ENCODE measurements at places on chromosomes 1 and 21.
A peak's percentile ranks its signal among the peaks of the same experiment; 100 is the strongest.

- no peak for DNase-seq
These were observed 51.6 kb downstream of the ARHGEF16 start for GRCh38 chr1:3506041-3506440.

GRCh38 chr1:42518908-42519307, 55.8 kb downstream of the CCDC30 start:
- DNase-seq = no peak

GRCh38 chr21:37800057-37800455, 116.2 kb downstream of the KCNJ6 start:
- no peak for DNase-seq

GRCh38 chr1:194081444-194081843, 895.0 kb upstream of the B3GALT2 start:
- DNase-seq = no peak

DNA sequence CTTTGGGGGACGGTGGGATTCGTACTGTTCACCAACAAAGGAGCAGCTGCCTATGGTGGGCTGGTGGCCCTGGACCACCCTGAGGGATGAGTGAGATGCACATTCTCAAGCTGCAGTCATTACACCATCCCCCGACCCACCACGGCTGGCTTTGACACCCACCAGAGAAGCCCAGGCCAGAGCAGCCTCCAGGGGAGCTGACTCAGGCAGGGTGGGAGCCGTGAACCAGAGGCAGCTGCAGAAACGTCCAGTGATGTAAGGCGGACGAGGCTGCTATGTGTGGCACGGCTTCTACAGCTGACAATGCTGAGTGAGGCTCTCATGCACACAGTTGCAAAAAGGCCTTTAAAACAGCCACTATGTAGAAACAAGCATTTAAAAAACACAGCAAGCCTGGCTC, 40.1 kb downstream of the CHAF1B start:
- no peak for DNase-seq

GRCh38 chr1:33660244-33660643, 187.8 kb downstream of the ZSCAN20 start:
- DNase-seq = no peak

DNA sequence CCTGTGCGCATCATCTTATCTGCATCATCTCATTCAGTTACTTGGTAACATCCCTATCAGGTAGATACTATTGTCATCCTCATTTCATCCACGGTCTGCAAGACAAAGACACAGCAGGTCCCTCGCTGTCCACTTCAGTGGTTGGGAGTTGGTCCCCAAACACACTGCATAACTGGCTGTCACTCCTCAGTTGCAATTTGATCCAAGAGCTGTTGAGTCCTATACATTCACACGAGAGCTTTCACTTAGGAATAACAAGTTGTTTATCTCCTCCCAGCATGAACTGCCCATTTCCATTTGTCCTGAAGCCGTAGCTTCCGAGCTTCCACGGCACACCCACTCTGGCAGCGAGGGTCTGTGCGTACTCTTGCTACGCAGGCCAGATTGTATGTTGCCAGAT, 472.0 kb downstream of the CAMTA1 start:
- DNase-seq = peak; percentile 36

DNA sequence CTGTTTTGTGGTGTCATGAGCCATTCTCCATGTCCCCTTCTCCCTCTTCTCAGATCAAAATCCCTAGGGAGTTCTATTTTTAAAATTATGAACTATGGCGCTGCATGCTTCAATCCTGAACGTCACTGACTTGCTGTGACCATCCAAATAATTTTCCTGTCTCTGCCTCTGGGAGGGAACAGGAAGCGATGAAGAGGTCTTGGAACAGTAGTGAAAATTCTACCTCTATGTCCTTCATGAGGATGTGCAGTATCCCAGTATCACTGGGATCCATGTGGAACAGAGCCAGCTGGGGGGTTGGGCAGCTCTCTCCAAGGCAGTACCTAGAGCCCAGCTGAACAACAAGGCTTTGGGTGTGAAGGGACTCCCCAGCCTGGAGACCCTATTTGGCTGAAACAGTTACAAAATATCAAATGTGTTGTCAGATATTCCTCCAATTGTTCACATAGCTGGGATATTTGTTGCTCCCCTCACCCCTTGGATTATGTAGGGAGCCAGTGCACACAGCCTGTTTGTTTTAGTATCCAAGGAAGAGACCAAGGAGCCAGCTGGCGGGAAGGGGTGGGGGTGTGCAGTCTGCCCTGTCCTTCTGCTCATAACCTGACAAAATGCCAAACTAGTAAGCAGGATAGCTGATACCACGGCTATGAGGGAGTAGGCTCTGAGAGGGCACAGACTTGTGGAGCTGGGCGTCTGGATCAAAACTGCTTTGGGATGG, 7.6 kb downstream of the DCLRE1B start:
- DNase-seq = no peak

DNA sequence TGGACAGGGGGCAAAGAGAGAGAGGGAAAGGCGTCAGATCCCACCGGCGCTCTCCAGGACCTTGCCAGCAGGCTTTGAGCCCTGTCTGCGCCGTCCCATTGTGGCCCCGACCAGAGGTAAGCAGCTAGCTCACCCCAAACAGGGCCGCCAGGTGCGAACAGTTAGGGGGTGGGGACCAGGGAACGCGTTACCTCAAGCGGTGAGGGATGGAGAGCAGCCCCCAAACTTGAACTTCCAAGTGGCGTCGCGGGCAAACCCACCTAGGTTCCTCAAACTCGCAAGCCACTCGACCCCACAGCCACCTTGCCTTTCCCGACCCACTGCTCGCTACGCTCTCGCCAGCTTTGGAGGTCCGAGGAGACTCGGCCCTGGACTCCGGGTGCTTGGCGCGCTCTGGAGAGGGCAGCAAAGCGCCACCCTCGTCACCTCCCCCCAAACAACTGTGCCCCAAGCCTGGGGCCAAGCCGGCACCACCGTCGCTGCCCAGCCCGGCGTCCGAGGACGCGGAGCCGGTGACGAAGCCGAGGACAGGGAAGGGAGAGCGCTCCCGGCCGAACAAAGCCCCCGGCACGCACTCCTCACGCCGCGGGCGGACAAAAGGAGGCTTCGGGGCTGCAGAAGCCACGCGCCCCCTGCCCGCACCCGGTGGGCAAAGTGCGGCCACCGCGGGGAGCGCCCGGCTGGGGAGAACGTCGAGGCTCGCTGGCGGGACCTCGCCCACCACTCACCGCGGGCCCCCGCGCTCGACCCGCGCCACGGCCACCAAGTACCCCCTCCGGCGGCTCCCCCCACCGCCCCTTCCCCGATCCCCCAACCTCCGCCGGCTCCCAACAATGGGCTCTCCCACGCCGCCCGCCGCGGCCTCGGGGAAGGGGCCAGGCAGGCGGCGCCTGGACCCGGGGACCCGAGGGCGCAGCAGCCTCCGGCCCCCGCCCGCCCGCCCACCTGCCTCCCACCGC, 976 bp downstream of the SSBP3 start:
- no peak for DNase-seq

- DNase-seq = no peak
These were observed 1.3 kb downstream of the TRIM67 start for GRCh38 chr1:231162970-231163829.

GRCh38 chr1:242890192-242890741, 364.8 kb downstream of the CEP170 start:
- DNase-seq = no peak

- DNase-seq = no peak
These were observed 155.3 kb downstream of the DISC1 start for GRCh38 chr1:231781892-231782291.

DNA sequence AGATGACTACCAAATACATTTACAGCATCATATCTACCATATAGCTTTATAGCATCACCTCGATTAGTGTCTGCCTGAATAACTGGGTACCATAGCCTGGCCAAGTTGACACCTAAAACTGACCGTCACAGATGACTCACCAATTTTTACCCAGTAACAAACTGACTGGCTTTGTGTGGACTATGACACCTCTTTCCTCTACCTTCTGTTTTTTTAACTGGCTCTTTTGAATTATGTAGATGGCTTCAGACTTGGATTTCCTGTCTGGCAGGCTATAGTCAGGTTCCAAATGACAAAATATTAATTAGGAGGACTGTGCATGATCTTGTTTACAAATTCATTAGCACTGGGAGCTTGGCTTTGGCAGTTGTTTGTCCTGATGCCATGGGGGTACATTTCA, 360.3 kb downstream of the TGFB2 start:
- no peak for DNase-seq

- DNase-seq = no peak
These were observed 48.9 kb downstream of the YARS1 start for GRCh38 chr1:32768110-32768850.

DNA sequence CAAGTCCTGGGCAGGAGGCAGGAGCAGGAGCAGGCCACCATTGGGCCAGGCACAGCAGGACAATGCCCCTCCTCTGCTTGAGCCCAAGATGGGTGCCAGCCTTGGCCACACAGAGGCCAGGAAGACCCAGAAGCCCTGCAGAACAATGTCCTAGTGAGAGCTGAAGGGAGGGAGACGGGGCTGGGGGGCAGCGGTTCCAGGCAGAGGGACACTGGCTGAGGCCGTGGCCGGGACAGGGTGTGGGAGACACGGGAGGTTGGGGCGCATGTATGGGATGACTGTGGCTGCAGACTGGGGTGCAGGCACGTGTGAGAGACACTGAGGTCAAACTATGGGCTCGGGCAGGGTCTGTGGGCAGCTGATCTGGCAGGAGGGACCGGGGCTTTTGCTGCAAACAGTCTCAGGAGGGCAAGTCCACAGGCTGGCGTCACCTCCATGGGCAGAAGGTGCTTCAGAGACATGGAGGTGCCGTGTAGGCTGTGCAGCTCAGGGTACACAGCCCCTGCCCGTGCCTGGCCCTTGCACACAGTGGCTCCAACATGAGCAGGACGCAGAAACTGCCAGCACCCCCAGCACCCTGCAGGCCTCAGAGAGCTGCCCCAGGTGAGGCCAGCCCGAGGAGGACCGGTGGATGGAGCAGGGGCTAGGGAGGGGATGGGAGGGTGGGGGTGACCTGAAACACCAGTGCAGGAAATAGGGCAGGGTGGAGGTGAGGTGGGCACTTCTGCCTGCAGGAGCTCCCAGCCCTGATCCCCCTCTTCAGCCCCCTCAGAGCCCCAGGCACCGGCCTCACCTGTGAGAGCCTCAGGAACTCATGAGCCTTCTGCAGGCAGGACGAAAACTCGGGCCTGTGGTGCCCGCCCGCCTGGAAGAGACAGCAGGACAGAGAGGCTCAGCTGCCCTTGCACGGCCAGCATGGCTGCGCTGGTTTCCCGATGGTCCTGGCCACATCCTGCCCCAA, 19.5 kb downstream of the LSS start:
- DNase-seq = no peak

DNA sequence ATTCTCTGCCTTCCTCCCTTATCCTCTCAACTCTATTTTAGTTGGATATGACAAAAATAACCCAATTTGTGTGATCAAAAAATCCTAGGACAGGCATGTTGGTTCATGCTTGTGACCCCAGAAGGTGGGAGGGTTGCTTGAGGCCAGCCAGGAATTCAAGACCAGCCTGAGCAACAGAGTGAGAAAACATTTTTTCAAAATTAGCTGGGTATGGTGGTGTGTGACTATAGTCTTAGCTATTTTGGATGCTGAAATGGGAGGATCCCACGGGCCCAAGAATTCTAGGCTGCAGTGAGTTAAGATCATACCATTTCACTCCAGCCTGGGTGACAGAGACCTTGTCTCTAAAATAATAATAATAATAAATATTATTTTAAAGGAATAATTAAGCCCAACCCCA, 1383.1 kb upstream of the ADGRL2 start:
- no peak for DNase-seq

DNA sequence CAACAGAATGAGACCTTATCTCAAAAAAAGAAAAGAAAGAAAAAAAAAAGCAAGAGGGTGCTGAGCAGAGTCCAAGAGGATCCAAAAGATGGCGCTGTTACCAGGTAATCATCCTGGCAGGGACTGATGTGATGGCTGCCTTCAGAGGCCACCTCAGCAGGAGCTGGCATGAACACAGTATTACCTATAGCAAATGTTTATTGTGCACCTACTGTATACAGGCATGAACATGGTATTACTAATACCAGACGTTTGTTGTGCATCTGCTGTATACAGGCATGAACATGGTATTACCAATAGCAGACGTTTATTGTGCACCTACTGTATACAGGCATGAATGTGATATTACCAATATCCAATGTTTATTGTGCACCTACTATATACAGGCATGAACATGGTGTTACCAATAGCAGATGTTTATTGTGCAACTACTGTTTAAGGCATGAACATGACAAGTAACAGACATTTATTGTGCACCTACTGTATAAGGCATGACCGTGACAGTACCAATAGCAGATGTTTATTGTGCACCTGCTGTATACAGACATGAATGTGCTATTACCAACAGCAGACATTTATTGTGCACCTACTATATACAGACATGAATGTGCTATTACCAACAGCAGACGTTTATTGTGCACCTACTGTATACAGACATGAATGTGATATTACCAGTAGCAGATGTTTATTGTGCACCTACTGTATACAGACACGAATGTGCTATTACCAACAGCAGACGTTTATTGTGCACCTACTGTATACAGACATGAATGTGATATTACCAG, 115.1 kb upstream of the TMEM51 start:
- no peak for DNase-seq

DNA sequence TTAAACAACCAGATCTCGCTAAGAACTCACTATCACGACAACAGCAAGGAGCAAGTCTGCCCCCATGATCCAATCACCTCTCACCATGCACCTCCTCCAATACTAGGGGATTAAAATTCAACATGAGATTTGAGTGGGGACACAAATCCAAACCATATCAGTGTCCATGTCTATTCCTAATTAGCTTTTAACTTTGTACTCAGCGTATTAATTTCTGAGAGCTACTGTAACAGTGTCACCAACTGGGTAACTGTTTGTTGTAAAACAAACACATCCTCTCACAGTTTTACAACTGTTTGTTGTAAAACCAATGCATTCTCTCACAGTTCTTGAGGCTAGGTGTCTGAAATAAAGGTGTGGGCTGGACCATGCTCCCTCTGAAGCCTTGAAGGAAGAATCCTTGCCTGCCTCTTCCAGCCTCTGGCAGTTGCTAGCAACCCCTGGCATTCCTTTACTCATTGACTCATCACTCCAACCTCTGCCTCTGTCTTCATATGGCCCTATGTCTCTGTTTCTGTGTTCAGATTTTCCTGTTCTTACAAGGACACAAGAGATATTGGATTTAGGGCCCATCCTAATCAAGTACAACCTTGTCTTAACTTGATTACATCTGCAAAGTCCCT, 121.2 kb downstream of the LTN1 start:
- DNase-seq = no peak

GRCh38 chr1:107323784-107324183, 182.9 kb downstream of the NTNG1 start:
- no peak for DNase-seq

DNA sequence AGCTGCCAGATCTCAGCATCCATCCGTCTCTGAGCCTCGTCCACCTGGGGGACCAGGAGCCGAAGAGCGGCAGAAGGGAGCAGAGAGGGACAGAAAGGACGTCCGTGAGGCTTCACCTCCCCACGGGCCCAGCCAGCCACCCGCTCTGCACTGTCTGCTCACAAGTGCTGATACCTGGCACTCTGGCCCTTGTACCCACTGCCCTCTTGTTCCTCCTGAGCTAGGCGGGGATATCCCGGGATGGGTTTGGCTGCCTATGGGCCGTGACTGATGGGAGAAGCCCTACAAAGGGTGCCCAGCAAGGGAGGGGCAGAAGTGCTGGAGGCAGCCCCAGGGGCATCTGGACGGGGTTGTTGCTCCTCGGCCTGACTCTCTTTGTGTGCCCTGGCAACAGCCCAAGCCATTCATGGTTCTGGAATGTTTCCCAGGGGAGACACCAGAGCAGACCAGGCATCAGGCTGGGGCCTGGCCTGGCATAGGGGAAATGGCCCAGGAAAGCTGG, 57.6 kb downstream of the LDLRAD2 start:
- DNase-seq = peak; percentile 95

- no peak for DNase-seq
These were observed 37.3 kb upstream of the IL10 start for GRCh38 chr1:206809504-206810084.

GRCh38 chr1:10932088-10932487, 80.4 kb upstream of the TARDBP start:
- no peak for DNase-seq
